ENCODE measurements at places on chromosomes 2 and 18.

GRCh38 chr18:35174093-35174731 lies 66.6 kb upstream of the ZNF397 start:
- DNase-seq = no peak

GRCh38 chr18:48173557-48173956 lies 235.6 kb downstream of the ZBTB7C start:
- no peak for DNase-seq

DNA sequence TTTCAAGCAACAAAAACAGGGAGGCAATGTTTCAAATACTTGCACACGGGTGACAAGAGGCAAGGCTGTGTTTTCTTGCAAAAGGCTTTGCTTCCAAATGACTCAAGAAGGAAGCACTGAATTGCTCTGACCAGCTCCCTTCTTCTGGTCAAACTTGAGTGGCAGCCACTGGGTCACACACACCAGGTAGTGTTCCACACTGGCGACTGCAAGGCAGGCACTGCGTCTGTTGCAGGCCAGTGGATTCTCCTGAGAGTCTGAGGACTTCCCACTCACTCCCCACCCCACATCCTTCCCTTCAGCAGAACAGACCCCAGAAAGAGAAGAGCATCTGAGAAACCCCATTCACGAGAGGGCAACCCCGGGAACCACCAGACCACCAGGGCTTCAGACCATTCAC lies 19.8 kb downstream of the PARD6G start:
- no peak for DNase-seq

- no peak for DNase-seq
Observed at GRCh38 chr2:70608373-70608772, 54.7 kb upstream of the TGFA start.

DNA sequence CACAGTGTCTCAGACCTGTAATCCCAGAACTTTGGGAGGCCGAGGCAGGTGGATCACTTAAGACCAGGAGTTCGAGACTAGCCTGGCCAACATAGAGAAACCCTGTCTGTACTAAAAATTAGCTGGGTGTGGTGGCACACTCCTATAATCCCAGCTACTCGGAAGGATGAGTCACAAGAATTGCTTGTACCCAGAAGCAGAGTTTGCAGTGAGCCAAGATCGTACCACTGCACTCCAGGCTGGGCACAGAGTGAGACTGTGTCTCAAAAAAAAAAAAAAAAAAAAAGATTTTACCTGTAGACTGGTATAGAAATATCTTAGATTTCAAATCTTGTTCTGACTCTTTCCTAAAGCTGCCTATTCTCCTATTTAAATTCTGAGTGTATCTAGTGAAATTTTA lies 7.2 kb upstream of the KLHL29 start:
- DNase-seq = no peak

- no peak for DNase-seq
Observed at GRCh38 chr2:239278941-239279365, 121.9 kb downstream of the HDAC4 start.
